Activated CD4-positive, alpha-beta memory T cell treated with anti-CD3 and anti-CD28 coated beads for 36 hours (primary cell): ENCODE measurements at places on chromosomes 1 and 21. TPM values are rescaled to one million over a fixed set of nuclear protein-coding genes. Genes with fewer than 3 reads are reported as not detected.

DNA sequence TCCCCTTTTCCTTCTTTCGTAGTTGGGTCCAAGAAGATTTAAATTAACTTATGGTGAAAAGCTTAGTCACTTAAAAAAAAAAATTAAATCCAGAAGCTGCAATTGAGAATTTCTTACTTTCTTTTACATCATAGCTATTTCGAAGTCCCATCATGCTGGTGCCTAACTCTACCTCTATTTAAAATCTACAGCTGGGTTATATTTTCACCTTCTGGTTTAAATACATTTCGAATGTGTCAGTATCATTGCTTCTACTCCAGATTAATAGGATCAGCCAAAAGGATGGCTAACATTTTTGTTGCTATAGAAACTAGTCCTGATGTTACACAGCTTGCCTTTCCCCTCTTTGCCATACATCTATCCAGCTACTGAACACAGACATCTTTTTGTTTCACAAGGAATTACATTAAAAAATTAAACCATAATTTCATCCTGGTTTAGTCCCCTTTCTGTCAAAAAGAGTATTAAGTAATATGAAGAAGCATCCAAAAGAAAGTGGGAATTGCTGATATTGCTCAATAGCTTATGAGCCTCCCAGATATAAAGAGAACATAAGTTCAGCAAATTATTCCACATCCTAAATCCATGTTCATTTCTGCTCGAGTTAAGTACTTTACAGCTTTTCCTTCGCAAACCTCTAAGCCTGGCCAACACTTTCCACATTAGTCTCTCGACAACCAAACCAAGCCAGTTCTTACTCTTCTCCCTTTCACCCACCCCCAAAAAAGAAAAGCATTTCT, 396.7 kb upstream of the DAB1 start:
- DNase-seq = no peak

- no peak for DNase-seq
Measured at GRCh38 chr1:172206256-172206655, 214.2 kb upstream of the C1orf105 start.

GRCh38 chr1:87436534-87436933, 107.9 kb downstream of the LMO4 start:
- DNase-seq = no peak

DNA sequence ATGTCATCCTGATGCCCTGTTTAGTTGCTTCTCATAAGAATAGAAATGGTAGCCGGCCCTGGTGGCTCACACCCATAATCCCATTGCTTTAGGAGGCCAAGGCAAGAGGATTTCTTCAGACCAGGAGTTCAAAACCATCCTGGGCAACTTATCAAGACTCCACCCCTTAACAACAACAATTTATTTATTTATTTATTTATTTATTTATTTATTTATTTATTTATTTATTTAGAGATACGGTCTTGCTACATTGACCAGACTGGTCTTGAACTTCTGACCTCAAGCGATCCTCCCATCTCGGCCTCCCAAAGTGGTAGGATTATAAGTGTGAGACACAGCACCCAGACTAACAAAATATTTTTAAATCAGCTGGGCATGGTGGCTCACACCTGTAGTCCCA, 4.0 kb downstream of the MT1HL1 start:
- no peak for DNase-seq

DNA sequence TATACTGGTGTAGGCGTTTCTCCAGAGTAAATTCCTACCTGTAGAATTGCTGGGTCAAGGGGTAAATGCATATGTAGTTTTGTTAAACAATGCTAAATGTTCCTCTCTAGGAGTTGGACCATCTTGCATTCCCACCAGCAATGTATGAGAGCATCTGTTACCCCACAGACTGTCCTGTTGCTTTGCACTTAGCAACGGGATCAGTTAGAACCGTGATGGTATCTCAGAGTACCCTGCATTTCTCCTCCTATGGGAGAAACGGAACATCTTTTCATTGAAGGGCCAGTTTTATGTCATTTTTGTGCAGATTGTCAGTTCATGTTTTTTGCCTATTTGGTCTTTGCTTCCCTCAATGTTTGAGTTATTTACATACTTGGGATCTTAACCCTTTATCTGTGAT, 18.0 kb upstream of the RIPPLY3 start:
- no peak for DNase-seq

DNA sequence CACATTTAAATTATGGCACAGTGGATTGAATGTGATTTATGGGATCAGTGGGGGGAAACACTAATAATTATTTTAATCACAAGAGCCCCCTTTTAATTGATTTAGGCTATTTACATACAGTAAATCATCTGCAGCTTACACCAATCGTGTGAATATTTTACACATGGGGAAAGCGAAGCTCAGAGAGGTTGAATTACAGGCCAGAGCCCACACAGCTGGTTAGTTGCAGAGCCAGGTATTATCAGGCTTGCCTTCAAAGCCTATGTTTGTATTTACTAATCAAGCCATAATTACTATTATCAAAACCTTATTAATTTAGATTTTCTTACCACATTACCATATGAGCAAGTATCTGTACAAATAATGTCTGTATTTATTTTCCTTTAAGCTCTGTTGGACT, 749 bp downstream of the SDCCAG8 start:
- DNase-seq = no peak

- DNase-seq = no peak
Measured at GRCh38 chr1:31453384-31454079, 40.5 kb downstream of the SERINC2 start.

GRCh38 chr1:5793516-5793915, 198.7 kb downstream of the NPHP4 start:
- DNase-seq = no peak

GRCh38 chr1:169868978-169869377, 24.7 kb downstream of the SCYL3 start:
- DNase-seq = no peak

DNA sequence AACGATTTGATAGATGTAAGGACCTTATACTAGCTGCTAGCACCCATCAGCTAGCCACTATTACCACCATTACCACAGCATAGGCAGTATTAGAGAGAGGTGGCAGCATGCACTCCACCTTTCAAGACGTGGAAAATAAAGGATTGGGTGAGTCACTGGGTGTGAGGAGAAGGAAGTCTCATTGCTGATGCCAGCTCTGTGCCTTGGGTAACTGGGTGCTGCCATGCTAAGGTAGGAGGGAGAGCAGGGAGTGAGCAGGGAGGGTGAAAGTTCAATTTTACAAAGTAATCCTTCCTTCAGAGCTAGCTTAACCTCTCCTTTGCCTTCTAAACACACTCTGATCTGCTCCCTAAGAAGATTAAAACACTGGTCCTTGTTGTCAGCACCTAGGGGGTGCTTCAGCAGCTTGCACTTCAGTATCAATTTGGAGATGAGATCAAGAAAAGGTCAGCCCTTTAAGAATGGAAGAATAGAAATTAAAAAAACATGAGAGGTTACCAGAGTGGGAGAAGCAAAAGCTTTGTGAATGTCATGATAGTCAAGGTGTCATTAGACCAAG, 1.8 kb upstream of the LIN9 start:
- no peak for DNase-seq

DNA sequence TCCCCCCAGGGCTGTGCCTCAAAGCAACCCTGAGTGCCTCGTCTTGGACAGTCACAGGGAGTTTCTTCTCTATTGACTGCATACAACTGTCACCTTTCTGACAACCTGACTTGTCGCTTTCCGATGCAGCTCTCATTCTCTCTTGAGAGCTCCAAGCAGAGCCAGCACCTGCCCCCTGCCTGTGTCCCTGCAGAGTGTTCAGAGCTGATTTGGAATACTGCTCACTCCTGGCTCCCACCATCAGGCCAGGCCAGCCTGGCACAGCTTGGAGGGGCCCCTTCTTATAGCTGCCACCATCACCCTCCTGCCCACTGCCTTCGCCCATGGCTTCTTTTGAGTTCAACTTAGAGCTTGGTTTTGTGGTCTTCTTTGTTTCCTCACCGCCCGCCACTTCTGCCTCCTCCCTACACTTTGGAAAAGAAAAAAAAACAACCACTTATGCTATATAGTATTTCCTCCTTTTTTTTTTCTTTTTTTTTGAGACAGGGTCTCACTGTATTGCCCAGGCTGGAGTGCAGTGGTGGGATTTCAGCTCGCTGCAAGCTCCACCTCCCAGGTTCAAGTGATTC, 12.3 kb downstream of the NCF2 start:
- no peak for DNase-seq

DNA sequence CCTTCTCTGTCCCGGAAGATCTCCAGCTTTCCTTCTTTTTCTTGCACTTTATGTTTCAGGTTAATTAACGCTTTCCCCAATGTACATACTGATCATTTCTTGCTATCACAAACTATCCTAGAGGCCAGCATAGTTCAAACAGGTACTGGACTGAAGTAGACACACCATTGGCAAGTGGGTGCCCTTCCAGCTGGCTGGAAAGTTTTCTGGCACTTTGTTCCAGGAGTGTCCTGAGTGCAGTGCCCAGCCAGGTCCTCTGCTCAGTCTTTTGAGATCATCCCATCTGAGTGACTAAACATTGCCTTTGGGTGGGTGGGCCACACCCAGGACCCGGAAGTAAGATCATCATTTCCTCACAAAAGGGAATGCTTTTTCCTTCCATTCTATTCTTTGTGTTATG, 15.0 kb upstream of the DUSP23 start:
- no peak for DNase-seq

GRCh38 chr1:36349839-36350238, 26.4 kb upstream of the EVA1B start:
- DNase-seq = no peak

- DNase-seq = no peak
Measured at GRCh38 chr1:240823357-240823756, 211.4 kb upstream of the GREM2 start.

DNA sequence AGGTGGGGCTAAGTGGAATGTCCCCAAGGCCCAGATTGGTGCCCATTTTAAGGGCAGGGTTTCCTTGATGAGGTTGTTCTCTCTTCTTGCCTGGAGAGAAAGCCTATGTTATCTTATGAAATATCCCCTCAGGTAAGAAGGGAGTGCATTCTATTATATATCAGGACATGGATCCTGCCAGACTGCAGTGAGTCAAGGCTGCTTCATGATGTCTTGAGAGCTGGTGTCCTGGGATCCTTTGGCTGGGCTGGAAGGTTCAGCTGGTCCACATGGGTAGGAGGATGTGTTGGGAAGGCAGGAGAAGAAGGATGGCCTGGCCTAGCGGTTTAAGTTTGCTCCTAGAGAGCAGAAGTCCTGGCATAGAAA, 207.6 kb downstream of the ROR1 start:
- DNase-seq = no peak

- DNase-seq = peak; percentile 65
Measured at GRCh38 chr1:153957744-153958110, 685 bp downstream of the CRTC2 start.

GRCh38 chr1:153357853-153358690, at the start of gene S100A9:
Gene S100A9 (plus strand): TSS chr1:153357854. CDS start chr1:153358284, 430 bp downstream.
- no peak for DNase-seq

DNA sequence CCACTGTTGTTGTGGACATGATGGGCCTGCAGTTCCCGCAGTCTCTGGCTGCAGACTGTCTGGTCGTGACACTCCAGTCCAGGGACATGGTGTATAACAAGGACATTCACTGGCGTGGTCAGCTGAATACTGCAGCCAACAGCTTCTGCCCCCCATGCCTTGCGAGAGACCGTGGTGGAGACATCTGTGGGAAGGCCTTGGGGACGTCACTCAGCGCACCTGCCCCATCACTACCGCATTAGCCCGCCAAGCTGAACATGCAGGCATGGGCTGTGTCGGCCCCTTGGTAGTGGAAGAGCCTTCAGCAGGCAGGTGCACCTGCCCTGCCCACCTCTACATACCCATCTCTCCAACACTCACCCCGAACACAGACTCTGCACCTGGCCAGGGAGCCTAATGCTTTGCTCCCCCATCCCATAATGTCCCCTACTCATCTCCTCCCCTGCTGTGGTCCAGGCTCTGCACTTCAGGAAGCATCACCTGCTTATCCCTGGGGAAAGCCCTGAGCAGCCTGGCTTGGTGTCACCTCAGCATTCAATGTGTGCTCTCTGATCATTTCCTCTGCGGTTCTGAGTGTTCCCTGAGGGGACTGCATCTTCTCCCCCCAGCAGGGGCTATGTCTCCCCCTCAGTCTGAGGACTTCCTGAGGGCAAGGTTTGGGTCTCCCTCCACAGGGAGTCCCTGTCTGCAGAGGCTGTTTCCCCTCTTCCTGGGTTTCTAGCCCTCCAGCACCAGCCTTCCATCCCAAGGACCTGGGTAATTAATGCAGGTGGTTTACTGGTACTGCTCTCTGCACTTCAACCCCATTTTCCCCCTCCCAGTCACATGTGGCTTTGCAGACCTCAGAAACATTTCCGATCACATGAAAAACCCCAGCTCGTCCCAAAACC, 3.2 kb downstream of the PGLYRP4 start:
- no peak for DNase-seq

DNA sequence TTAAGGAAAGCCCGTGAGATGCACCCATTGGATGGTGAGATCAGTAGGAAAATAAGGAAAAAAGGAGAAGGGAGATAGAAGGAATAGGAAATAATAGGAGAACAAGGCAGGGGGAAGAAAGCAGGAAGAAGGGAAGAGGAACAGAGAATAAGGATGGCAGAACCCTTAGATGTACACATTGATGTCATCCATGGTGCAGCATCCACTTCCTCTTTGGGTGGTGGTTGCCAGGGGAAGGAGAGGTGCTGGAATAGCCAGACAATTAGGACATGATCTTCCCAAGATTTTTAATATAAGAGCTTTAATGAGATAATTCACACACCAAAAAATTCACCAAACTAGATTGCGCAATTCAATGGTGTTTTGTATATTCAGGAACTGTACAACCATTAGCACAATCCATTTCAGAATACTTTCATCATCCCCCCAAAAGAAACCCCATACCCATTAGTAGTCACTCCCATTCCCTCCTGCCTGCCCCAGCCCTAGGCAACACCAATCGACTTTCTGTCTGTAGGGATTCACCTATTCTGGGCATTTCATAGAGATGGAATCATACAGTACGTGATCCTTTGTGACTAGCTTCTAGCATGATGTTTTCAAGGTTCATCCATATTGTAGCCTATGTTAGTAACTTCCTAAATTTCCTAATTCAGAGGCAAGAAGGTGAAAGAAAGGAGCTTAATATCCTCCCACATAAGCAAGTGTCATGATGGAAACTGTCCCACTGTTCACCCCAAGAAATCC, 121.4 kb downstream of the PLXNA2 start:
- no peak for DNase-seq

- no peak for DNase-seq
Measured at GRCh38 chr1:31785947-31786290, 21.8 kb upstream of the ADGRB2 start.

DNA sequence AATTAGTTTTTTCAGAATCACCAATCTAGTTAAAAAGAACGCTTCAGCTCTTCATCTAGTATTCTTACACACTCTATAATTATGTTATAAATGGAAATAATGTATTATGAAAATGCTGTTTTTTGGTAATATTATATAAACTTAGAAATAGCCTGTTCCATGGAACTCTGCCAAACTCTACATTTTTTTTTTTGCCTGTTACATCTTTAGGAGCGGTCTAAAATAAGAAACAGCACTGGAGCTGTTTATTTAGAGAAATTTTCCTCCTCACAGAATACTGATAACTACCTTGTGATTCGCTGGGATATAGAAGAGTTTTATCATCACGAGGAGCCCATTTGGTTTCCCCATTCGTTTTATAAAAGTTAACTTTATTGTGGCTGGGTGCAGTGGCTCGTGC, 58.5 kb downstream of the PKN2 start:
- DNase-seq = no peak

Gene KIF26B
- not detected for total RNA-seq

Gene C1orf185
- total RNA-seq = not detected

Gene OPTC
- not detected for total RNA-seq

Gene KCNJ15
- 0.15 TPM for total RNA-seq

Gene VSIG8
- not detected for total RNA-seq

Gene LHX8
- not detected for total RNA-seq

Gene SPRR1A
- not detected for total RNA-seq

Gene OR2L13
- total RNA-seq = not detected

Gene ATP1A2
- not detected for total RNA-seq

Gene AADACL3
- not detected for total RNA-seq

Gene NMNAT1
- total RNA-seq = 7.8 TPM
